ENCODE measurements at places on chromosomes 12 and 14. TPM values are rescaled to one million over a fixed set of nuclear protein-coding genes. Genes with fewer than 3 reads are reported as not detected.

DNA sequence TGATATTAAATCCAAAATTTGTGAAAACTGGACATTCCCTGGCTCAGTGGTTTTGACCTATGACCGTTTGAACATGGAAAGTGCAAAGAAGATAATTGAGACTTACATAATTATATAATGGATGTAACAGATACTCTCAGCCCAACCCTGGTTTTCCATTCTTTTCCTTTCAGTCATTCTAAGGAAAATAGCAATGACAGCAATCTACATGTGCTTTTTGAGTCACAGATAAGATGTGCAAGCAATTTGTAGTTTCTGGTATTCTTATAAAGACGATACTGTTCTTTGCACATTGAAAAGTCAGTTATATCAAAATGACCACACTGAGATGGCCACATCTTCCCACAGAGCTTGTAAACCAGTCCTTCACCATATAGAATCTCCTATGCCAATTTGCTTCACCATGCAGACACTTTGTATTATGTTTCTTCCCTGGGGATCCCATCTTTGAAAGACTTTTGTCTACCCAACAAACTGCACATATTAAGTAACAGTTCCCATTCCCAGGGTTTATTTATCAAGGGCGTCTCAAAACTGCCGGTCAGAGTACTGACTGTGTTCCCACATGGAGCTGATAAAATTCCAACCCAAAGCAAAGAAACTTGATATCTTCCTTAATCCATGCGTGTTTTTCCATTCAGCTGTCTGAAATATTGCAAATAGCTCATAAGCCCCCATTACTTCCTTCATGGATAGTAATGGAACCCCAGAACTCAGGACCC, 34.8 kb downstream of the PLXNC1 start:
- H3K27me3 ChIP-seq, result no peaks in the 10 kb centered on the region
- no peak overlapping the region for H3K27ac ChIP-seq
- H3K4me3 ChIP-seq, result no peak overlapping the region
- no peak for DNase-seq
- no peaks in the 10 kb centered on the region for H3K4me1 ChIP-seq
- no peaks in the 10 kb centered on the region for H3K36me3 ChIP-seq

The CCDC88C gene
- total RNA-seq, result 72.4 TPM

DNA sequence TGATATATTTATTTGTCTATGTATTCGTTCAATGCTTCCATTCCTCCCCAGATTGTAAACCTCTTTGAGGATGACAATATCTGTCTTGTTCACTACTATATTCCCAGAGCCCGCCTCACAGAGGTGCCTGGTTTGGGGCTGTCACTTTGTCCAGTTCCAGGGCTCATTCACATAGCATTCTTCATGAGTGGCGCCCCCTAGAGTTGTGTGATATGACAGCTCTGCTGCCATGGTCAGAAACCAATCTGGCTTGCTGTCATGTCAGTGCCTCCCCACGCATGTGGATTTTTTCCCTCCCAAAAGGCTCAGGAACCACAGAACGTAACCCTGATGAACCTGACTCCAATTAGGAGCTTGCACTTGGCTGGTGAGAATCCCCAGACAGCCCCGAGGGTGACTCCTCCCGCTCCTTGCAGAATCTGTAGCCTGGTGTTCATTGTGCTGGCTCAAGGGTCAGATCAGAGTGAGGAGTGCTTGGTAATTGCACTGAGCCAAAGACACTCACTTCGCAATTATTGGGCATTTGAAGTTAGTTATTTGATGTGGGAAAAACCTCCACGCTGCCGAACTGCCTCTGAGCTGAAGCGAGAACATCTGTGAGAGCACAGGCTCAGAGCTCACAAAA, 145.5 kb downstream of the PTPN11 start:
- no peak overlapping the region for H3K4me3 ChIP-seq
- no peaks in the 10 kb centered on the region for H3K27me3 ChIP-seq
- no peak for DNase-seq
- H3K36me3 ChIP-seq, result no peaks in the 10 kb centered on the region
- no peaks in the 10 kb centered on the region for H3K4me1 ChIP-seq

The FOXG1 gene
- not detected for total RNA-seq

DNA sequence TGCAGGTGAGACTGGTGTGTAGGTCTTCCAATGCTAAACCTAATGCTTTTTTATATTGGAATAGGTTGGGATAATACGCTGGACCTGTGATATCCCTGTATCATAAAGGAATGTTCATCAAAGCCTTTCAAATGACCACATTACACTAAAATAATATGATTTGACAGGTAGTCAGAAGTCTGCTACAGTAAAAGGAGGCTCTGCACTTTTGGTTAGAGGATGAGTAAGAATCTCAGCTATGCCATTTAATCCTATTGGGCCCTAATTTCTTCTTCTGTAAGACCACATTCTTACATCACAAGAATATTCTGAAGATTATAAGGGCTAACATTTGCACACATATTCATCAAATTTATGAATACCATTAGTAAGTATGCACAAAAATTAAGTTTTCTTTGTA, 250.5 kb upstream of the FLRT2 start:
- H3K4me1 ChIP-seq, result no peaks in the 10 kb centered on the region
- H3K4me3 ChIP-seq, result no peak overlapping the region
- DNase-seq, result no peak
- no peaks in the 10 kb centered on the region for H3K36me3 ChIP-seq

GRCh38 chr14:87940382-87940781, 52.6 kb downstream of the GALC start:
- no peaks in the 10 kb centered on the region for H3K36me3 ChIP-seq
- no peak for DNase-seq
- no peak overlapping the region for H3K4me3 ChIP-seq
- H3K4me1 ChIP-seq, result peaks cover 20% of the 10 kb centered on the region
- no peak overlapping the region for H3K27ac ChIP-seq
- H3K27me3 ChIP-seq, result no peaks in the 10 kb centered on the region

DNA sequence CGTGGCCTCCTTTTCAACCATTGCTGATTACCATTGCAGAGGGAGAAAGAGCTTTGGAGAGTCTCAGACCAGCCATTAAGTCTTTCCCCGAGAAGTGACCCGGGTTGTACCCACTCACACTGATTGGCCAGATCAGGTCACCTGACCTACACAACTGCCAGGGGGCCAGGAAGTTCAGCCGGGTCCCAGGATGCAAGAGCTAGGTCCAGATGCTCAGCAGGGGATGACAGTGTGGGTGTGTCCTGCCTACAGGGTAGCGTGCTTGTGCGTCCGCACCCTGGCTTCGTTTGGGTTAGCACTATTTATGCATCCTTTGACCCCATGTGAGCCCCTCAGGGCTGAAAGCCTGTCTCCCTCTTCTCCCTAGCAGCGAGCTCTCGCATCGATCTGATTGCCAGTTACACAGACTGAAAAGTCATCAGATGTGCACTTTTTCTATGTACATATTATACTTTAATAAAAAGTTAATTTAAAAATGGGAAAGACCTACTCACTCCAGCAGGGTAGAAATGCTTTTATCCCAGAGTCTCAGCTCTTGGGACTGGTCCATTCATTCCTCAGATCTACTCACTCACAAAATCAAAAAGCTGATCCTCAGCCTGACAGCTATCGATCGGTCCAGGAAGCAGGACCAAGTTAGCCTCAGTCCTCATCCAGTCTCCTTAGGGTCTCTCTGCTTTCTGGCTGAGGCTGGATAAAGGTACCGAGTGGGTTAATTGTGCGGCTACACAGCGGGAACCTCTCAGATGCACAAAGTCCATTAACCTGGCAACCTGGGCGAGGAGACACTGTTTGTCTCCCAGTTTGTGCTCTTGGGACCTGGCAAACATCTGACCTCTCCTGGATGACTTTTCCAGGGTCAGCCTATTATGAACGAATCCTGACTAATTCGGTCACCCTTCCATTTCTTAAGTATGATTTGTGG, 68.0 kb downstream of the SERPINA3 start:
- H3K27me3 ChIP-seq, result 0 out of 2 replicates have a peak, but pooled peaks cover 2% of the 10 kb centered on the region
- H3K27ac ChIP-seq, result no peak overlapping the region
- no peak for DNase-seq
- H3K4me1 ChIP-seq, result 0 out of 2 replicates have a peak, but pooled peaks cover 4% of the 10 kb centered on the region
- no peaks in the 10 kb centered on the region for H3K36me3 ChIP-seq
- H3K4me3 ChIP-seq, result no peak overlapping the region

- H3K4me3 ChIP-seq, result no peak overlapping the region
- H3K27ac ChIP-seq, result no peak overlapping the region
- DNase-seq, result no peak
- no peaks in the 10 kb centered on the region for H3K36me3 ChIP-seq
Measured at GRCh38 chr12:51827925-51828818, 20.3 kb downstream of the FIGNL2 start.

DNA sequence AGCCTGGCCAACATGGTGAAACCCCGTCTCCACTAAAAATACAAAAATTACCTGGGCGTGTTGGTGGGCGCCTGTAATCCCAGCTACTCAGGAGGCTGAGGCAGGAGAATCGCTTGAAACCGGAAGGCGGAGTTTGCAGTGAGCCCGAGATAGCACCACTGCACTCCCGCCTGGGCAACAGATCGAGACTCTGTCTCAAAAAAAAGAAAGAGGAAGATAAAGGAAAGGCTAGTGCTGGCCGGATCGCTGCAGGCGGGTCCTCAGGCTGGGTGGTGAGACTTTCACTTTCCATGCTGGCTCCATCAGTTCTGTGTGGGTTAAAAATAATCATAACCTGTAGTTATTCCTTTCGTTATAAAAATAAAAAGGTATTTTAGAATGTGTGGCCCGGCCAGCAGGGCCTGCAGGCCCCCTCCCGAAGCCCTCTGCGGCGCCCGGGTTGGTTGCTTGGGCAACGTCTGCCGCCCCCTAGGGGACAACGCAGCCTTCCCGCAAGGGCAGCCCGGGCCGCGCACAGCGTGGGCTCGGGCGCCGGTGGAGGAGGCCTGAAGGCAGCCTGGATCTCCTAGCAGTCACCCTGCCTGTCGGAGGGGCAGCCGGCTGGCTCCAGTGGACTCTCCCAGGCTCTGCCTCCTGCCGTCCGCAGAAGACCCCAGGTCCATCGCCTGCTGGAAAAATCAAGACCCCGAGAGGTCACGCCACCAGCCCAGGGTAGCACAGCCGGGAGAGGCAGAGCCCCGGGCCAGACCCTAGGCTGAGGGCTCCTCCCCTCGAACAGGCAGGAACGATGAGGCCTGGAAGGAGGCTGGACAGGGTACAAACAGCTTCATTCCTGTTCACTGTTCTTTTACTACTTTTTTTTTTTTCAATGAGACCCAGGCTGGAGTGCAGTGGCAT, 5.0 kb upstream of the SLC25A47 start:
- H3K4me1 ChIP-seq, result peaks cover 11% of the 10 kb centered on the region
- no peaks in the 10 kb centered on the region for H3K27me3 ChIP-seq
- peak overlapping the region; percentile 27 for H3K4me3 ChIP-seq
- DNase-seq, result peak; percentile 91

The CELA1 gene
- not detected for total RNA-seq

The PTGDR gene
- not detected for total RNA-seq

DNA sequence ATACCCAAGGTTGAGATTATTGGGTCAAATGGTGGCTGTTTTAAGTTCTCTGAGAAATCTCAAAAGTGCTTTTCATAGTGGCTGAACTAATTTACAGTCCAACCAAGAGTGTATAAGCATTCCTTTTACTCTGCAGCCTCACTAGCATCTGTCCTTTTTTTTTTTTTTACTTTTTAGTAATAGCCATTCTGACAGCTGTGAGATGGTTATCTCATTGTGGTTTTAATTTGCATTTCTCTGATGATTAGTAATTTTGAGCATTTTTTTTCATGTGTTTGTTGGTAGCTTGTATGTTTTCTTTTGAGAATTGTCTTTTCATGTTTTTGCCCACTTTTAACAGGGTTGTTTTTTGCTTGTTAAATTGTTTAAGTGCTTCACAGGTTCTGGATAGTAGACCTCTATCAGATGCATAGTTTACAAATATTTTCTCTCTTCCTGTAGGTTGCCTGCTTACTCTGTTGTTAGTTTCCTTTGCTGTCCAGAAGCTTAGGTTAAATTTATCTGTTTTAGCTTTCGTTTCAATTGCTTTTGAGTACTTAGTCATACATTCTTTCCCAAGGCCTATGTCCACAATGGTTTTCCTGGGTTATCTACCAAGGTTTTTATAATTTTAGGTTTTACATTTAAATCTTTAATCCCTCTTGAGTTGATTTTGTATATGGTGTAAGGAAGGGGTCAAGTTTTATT, 881.3 kb upstream of the SEL1L start:
- H3K4me3 ChIP-seq, result no peak overlapping the region
- peaks cover 3% of the 10 kb centered on the region for H3K4me1 ChIP-seq
- no peak overlapping the region for H3K27ac ChIP-seq
- no peaks in the 10 kb centered on the region for H3K36me3 ChIP-seq
- no peak for DNase-seq
- H3K27me3 ChIP-seq, result no peaks in the 10 kb centered on the region

The IL31 gene
- total RNA-seq, result not detected

The APOF gene
- not detected for total RNA-seq

DNA sequence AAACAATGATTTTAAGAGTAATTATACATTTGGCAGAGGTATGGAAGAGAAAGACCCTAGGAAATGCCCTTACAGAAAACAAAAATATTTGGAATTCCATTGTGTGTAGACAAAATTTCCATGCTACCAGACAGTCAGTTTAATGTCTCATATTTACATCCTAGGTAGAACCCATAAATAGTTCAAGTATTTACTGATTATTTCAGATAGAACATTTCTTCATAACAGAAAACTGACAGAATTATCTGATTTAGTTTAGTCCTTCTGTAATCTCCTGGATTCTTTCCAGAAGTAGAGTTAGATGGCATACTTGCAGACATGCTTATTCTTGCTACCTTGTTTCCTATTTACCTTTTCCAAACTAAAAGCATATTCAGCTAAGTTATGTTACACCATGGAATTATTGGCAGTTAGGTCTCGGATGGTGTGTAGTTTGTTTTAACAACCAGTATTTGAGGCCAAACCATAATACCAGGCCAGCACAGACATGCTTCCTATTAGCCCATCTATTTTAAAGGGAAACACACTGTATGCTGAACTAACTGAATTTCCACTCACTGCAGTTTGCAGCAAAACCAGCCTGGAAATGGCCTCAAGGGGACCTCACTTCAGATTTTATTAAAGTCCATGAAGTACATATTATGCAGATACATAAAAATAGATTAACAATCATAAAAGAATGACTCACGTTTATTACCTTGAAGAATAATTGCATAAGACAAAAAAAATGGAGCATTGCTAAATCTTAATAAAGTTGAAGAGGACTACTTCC, 126.6 kb upstream of the LRIG3 start:
- no peaks in the 10 kb centered on the region for H3K36me3 ChIP-seq
- H3K27me3 ChIP-seq, result no peaks in the 10 kb centered on the region
- DNase-seq, result no peak
- no peak overlapping the region for H3K27ac ChIP-seq

The KRT2 gene
- total RNA-seq, result not detected

The HPD gene
- not detected for total RNA-seq

- no peak overlapping the region for H3K4me3 ChIP-seq
- no peaks in the 10 kb centered on the region for H3K36me3 ChIP-seq
- peaks cover 18% of the 10 kb centered on the region for H3K4me1 ChIP-seq
- peak; percentile 91 for DNase-seq
Measured at GRCh38 chr14:103104654-103105452, 10.3 kb downstream of the EXOC3L4 start.
